ENCODE measurements at places on chromosomes 16 and 17.

- no peak for DNase-seq
These were observed 109.5 kb downstream of the CA10 start for GRCh38 chr17:52049051-52049450.

GRCh38 chr16:16025214-16025968 is 76.0 kb downstream of the ABCC1 start:
- DNase-seq: no peak

- no peak for DNase-seq
These were observed 24.0 kb downstream of the TNRC6A start for GRCh38 chr16:24753437-24753836.

- no peak for DNase-seq
These were observed 307.5 kb upstream of the DYNLRB2 start for GRCh38 chr16:80233097-80233835.

- DNase-seq: peak; percentile 69
These were observed 800 bp downstream of the PLEKHH3 start for GRCh38 chr17:42675965-42676423.

DNA sequence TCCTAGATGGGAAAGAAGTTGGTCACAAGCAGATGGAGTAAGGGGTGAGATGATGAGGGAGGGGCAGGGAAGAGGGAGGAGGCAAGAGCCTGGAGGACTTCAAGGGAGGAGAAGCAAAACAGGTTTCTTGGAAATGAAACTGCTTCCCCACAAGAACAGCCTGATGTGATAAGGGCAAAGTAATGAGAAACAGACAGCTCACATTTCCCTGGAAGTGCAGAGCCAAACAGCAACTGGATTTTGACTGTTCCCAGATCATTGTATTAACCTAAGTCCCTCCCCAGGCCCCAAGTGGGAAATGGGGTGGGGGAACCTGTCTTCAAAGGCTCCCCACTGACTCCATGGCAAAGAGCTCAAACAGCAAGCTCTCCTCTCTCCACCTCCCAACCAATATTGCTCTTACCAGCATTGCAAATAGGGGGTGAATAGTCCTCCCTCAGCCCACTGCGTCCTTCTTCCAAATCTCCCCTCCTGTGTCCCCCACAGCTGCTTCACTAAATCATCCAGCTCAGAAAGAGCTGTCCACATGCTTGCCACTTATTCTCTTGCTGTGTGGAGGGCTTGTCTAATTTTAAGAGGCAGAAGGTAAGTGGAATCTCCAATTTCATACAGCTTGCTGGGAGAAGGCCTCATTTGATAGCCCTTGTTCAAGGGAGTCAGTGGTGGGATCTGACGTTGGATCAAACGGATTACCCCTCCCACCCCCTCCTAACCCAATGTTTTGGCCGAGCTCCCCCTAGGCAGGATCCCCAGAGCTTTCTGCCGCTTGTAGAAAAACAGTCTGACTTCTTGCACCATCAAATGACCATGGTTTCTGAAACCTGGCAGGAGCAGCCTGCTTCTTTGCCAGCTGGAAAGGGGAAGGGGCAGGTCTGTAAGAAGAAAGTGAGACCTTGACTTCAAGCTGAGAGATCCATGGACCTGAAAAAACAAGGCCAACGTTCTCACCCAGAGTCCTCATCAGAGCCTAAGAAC is 56.3 kb upstream of the SMIM36 start:
- DNase-seq: no peak

GRCh38 chr16:58425756-58426494 is 33.7 kb downstream of the GINS3 start:
- DNase-seq: no peak

DNA sequence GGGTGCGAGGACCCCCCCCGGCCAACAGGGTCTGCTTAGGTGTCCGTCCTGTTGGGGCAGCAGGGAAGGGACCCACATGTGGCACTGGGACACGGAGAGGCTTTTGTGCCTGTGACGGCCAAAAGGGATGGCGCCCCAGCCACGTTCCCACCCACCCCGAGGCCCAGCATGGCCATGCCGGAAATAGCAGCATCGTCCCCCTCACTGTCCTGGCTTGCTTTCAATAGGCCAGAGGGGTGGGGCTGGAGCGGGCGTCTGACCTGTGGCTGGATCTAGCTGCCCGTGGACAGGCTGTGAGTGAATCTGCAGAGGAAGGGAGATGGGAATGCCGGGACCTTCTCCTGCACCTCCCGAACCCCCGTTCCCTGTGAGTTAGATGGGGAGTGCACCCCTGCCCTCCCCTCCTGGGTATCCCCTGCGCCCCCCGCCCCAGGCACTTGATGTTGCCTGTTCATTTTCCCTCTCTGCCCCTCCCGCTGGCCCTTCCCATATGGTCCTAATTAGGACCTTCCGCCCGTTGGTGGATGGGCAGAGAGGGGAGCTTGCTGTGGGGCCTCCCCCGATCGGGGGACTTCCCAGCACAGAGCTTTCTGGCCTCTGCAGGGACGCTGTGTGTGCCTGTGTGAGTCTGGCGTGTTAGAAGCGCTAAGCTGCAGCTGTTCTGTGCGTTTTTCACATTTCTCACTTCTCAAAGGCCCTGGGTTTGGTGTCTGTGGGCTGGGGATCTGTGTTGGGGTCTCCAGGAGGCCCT is 292.8 kb downstream of the SEC14L1 start:
- no peak for DNase-seq

DNA sequence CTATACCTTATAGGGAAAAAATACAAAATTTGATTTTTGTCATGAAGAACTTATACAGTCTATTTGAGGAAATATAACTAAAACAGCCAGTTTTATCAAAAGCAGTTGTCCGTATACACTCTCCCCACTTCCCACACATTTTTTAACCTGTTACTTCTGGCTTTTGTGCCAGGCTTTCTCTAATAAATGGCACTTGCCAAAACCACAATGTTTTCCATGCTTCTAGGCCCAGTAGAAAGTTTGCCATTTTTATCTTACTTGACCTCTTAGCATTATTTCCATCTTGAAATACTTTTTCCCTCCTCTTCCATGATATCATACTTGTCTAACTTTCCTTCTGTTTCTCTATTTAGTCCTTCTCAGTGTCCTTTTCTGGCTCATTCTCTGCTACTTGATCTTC is 38.8 kb downstream of the EFCAB5 start:
- no peak for DNase-seq

DNA sequence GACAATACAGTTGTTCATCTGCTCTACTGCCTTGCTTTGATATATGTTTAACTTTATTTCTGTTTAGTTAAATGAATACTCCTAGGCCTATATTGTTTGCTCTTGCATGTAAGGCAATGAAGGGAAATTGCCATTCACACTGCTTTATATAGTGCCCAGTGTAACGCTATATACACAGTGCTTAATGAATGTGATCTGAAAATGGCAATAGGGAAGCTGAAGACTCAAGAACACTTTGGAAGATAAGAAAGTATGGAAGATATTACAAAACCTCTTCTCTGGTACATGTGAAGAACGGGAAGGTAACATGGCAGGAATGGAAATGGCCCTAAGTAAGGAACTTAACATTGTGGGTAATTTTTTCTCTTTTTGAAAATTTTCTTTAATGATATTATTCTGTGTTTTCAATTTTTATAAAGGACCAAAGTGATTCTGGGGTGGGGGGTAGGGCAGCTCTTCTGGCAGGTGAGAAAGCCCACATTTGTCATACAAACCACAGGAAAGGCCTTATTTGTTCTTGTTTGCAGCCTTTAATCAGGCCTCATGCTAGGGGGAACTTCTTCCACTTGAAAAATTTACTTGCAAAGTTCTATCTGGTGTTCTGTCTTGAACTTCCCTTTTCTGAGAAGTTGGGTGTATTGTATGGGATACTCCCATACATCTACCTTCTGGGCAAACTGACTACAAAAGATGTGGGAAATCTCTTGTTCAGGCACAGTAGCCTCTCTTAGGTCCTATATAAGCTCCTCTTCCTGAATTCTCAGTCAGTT is 100.8 kb upstream of the CORO6 start:
- no peak for DNase-seq

GRCh38 chr17:19945009-19945626 is 32.5 kb downstream of the AKAP10 start:
- DNase-seq: no peak

DNA sequence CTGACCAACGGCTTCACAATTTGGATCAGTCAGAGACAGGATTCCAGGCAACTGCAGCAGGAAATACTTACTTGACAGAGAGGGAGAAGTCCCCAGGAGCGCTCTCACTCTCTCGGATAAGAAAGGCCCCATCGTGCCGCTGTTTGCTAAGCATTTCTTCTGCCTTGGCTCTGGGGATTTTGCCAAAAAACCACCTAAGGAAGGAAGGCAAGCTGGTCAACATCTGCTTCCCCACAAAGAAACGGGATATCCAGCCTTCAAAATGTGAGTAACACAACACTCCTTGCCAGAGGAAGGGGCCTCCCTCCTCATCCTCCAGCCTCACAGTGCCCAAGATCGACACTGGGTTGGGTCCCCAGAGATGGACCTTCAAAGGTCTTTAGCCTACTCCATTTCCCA is 36.6 kb upstream of the SLC25A19 start:
- DNase-seq: no peak

- DNase-seq: no peak
These were observed 19.9 kb upstream of the PITPNM3 start for GRCh38 chr17:6576038-6576785.

GRCh38 chr16:30619638-30620037 is 9.4 kb upstream of the ZNF689 start:
- no peak for DNase-seq

GRCh38 chr17:83083368-83084201 is 4.2 kb downstream of the METRNL start:
- DNase-seq: peak; percentile 70

GRCh38 chr17:80263253-80264204 is 2.9 kb downstream of the RNF213 start:
- DNase-seq: peak; percentile 81

DNA sequence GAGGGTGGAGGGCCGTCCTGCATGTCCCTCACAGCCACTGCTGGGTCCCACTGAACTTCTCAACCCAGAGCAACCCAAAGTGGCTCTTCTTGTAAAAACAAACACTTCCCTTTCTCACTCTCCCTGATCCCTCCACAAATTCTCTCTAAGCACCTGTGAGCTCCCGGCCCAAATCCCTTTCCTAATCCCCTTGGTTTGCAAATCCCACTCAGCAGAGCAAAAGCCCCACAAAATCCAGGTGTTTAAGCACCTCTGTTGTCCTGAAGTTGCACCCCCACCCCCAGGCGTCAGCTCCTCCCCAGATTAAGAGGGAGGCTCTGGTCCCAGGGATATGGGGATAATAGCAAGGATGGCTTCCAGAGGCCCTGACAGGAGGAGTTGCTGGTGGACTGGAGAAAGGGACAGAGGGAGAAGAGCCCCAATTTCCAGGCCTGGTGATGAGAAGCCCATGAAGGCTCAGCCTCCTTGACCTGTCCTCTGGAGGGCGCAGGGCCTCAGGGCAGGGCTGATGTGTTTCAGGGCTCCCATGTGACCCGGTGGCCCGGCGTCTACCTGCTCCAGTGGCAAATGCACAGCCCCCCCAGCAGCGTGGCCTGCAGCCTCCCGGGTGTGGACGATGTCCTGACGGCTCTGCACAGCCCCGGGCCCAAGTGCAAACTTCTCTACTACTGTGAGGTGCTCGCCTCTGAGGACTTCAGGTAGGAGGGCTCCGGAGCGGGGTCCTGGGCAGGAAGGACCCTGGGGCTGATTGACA is 23.0 kb downstream of the NAGPA start:
- DNase-seq: no peak

- no peak for DNase-seq
These were observed 49.3 kb upstream of the TNRC6C start for GRCh38 chr17:77909236-77909635.

- DNase-seq: no peak
These were observed 9.1 kb downstream of the SLC22A31 start for GRCh38 chr16:89191033-89191900.

DNA sequence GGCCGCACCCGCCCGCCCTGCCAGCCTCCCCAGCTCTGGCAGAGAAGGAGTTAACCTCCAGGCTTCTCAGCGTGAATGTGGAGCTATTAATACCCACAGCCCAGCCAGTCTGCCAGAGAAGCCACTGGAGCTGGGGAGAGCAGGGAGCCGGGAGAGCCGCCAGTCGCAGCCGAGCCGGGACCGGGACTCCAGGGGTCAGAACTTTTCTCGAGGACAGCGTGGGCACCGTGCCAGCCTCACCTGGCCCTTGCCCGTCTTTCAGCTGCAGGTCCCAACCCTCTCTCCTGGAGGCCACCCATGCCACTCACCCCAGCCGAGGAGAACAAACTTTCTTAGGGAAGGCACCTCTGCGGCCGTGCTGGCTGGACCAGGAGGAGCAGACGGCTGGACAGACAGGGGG is 33.8 kb upstream of the SBK1 start:
- DNase-seq: no peak

- peak; percentile 40 for DNase-seq
These were observed 127.6 kb downstream of the KIF2B start for GRCh38 chr17:53950207-53950857.

DNA sequence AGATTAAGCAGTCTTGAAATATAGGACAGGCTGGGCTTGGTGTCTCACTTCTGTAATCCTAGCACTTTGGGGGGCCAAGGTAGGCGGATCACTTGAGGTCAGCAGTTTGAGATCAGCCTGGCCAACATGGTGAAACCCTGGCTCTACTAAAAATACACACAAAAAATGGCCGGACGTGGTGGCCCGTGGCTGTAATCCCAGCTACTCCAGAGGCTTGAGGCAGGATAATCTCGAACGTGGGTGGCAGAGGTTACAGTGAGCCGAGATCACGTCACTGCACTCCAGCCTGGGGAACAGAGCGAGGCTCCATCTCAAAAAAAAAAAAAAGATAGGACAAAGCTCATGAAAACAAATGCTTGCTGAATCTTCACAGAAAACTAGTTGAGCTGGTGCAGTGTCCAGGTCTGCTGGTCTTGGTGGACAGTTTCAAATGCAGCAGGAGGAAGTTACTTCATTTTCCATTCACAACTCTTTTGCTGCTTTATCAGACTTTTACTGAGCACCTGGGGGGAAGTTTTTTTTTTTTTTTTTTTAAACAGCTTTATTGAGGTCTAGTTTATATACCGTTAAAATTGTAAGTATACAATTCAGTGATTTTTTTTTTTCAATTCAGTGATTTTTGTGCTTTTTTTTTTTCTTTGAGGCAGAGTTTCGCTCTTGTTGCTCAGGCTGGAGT is 45.2 kb downstream of the SNX29 start:
- no peak for DNase-seq

DNA sequence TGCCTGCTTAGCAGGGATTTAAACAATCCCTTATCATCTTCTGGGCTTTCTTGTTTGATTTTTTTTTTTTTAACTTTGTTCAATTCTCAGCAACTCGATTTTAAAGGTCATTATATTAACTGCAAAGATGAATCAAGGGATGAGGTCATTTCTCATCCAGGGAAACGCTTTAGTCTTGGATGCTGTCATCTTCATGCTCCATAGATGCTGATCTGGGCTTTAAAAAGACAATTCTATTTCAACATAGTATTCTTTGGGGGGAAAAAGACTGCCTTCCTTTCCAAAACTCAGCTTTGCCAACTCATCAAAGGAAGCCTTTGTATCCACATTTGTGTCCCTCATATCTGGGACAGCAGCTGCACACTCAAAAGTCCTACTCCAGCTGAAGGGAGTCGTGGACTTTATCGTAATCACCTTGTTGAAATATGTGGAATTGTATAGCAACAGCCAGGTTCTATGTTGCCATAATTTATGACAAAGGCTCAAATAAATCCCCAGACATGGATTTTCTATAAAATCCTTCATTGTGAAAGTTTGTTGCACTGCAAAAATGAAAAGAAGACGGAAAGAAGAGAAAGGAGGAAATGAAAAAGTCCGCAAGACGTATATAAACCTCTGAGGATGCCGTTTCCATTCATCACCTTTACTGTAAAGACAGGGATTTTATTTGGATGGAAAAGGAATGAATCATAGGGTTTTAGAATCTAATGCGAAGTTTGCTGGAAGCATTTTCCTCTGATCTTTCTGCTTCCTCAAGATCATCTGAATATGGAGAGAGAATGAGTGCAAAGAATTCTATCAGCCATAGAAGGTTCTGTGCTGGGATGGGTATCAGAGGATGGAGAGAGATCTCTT is 48.6 kb upstream of the XYLT1 start:
- no peak for DNase-seq

GRCh38 chr17:80361495-80362220 is 53.3 kb upstream of the ENDOV start:
- no peak for DNase-seq

All from HT-29 (cell line).